ENCODE measurements at places on chromosomes 5 and 9.

GRCh38 chr5:68193481-68194036, 22.0 kb upstream of the PIK3R1 start:
- DNase-seq: no peak

GRCh38 chr9:136051453-136051836, 43.6 kb downstream of the NACC2 start:
- DNase-seq: no peak

GRCh38 chr9:105392531-105392930, 55.3 kb upstream of the FSD1L start:
- DNase-seq: no peak

DNA sequence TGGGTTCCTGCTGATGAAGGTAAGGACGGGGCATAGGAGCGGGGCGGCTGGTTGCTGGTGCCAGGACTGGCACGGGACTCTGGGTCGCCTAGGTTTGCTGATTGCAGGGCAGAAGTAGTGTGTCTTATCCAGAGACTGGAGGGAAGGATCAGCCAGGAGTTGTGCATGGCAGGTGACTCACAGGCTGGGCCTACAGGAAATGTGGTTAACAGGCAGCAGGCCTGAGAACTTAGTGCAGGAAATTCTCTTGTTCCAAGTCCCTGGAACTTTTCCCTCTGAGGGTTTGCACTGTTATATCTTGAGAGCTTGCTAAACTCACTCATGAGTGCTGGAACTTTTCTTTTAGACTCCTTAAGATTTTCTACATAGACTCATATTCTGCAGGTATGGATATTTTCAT, 95.1 kb downstream of the ANXA2R start:
- peak; percentile 72 for DNase-seq

GRCh38 chr9:88462191-88462590, 72.8 kb upstream of the NXNL2 start:
- peak; percentile 15 for DNase-seq

GRCh38 chr9:71796100-71796767, 27.9 kb upstream of the CEMIP2 start:
- no peak for DNase-seq

DNA sequence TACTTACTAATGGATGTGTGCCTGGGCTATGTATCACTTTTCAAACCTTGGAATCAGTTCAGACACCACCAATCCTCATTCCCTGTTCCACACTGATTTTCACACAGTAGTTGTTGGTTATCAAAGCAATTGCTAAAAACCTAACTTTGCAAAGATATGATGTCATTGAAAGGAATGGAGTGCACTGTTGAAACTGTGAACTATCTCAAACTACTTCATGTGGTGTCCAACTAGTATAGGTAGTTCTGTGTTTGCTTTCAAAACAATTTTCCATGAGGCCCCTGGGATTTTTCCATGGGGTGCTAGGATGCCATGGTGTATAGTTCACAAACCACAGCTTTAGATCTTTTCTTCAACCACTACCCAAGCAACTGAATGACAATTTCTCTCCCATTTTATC, 17.8 kb downstream of the INIP start:
- no peak for DNase-seq

GRCh38 chr9:124969401-124969800, 28.5 kb upstream of the GOLGA1 start:
- no peak for DNase-seq

- DNase-seq: no peak
Observed at GRCh38 chr5:110321117-110321516, 405.4 kb downstream of the TMEM232 start.

DNA sequence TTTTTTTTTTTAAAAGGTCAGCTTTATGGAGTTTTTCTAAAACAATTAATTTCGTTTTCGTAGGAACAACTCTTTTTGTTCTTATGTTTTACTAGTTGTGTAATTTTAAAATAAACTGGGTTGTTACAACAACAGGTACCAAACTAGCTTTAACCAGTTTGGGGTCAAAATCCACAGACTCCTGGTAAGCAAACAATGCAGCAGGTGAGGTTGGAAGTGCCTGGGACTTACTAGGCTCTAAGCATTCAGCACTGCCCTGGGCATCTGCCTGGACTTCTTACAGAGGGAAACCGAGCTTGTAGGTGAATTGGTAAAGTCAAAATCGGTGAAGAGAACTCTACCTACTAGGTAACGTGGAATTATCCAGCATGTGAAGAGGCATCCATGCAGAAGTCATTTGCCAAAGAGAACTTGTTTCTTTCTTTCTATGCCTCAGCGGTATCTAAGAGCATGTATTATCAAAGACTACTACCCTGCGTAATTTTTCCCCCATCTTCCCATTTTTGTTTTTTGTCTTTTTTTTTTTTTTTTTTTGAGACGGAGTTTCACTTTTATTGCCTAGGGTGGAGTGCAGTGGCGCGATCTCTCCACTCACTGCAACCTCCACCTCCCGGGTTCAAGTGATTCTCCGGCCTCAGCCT, 145.4 kb downstream of the KCTD16 start:
- no peak for DNase-seq

GRCh38 chr5:68957591-68957990, 136.2 kb upstream of the SLC30A5 start:
- no peak for DNase-seq

- no peak for DNase-seq
Observed at GRCh38 chr5:170701334-170701733, 82.2 kb upstream of the GABRP start.

DNA sequence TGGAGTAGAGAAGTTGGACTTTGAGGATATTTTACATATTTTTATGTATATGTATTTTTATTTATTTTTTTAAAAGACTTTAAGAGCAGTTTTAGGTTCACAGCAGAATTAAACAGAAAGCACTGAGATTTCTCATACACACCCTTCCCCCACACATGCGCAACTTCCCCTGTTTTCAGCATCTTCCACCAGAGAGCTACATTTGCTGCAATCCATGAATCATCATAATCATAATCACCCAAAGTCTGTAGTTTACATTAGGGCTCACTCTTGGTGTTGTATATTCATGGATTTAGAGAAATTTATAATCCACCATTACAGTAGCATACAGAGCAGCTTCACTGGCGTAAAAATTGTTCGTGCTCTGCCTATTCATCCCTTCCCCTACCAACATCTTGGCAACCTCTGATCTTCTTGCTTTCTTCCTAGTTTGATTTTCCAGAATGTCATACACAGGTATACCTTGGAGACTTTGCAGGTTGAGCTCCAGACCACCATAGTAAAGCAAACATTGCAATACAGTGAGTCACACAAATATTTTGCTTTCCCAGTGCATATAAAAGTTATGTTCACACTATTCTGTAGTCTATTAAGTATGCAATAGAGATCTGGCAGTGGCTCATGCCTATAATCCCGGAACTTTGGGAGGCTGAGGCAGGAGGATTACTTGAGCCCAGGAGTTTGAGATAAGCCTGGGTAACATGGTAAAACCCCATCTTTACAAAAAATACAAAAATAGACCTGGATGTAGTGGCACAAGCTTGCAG, 9.6 kb upstream of the CCDC171 start:
- DNase-seq: peak; percentile 30

- DNase-seq: no peak
Observed at GRCh38 chr5:12385095-12385494, 480.8 kb upstream of the CTNND2 start.

DNA sequence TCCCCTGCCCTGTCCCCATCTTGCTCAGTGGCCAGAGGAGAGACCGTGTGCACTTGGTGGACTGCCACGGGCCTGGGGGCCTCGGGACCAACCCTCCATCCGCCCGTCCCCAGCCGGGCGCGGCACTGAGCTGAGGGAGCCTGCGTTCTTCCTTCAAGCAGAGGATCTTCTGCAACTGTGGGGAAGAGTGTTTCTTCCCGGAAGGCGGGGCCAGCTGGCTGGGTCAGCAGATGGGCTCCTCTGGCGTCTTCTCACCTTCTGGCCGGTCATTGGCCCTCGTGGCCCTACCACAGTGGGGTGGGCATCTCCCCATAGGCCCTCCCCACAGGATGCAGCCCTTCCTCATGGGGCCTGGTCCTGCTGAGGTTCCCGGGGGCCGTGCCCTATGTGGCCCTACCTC, 17.4 kb downstream of the RXRA start:
- DNase-seq: no peak

GRCh38 chr9:87662808-87663528, 63.0 kb upstream of the CTSL start:
- peak; percentile 84 for DNase-seq

DNA sequence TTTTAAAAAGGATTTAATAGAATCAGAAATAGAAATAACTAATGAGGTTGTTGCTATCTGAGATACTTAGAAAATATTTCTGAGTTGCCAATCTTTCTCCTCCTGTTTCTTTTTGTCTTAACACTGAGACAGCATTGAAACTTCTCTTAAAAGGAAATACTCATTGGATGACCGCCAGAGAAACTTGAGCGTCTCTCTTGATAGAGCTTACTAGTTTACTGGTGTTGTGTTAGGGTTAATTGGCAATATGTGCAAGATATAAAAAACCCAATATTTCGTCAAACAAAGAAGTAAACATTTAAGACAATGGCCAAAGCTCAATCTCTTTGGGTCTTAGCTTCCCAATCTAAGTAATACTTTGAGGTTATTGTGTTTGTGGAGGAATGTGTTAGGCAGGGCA, 176.4 kb upstream of the CHD1 start:
- DNase-seq: no peak

GRCh38 chr5:98795243-98795642, 21.8 kb downstream of the RGMB start:
- DNase-seq: no peak

- peak; percentile 36 for DNase-seq
Observed at GRCh38 chr5:170623576-170624181, 119.9 kb downstream of the KCNIP1 start.

GRCh38 chr5:111784491-111785181, 27.6 kb upstream of the NREP start:
- DNase-seq: no peak

DNA sequence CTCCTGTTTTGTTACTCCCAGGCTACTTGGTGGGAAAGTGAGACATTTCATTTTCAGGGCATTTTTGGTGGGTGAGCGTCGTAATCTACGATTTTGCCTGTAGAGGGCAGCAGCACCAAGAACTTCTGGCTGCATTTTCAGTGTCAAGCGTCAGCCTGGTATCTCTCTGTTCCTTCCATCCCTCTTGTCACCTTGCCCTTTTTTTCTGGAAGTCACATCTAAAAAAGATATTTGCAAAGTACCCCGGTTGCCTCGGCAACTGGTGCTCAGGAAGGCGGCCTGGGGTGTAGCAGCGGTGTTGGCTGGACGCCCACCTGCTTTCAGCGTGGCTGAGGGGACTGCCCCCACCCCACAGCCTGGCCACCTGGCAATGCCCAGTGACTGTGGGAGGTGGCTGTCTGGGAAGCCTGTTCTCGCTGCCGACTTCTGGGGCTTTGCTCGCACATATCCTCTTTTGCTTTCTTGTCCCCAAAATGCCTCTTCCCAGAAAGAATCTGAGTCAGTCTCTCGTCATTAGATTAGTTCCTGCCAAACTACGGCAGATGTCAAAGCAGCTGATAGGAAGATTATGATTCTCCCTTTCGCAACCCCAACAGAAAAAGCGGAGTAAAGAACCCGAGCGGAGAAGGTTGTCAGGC, 84.5 kb downstream of the ACER2 start:
- DNase-seq: peak; percentile 43

DNA sequence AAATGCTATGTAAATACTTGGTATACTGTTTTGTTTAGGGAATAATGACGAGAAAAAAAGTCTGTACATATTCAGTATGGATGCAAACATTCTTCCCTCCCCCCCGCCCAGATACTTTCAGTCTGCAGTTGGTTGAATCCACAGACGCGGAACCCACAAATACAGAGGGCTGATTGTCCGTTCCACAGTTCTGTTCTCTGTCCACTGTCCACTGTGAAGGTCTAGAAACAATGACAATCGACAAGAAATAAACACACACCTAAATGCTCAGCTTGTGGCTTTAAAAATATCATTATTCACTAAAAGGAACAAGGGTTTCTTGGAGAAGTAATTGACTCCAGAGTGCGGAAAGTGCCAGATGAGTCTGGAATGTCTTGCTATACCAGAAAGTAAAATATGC, 109.1 kb downstream of the TMEM161B start:
- DNase-seq: no peak

- DNase-seq: no peak
Observed at GRCh38 chr9:71752352-71752751, 16.0 kb downstream of the CEMIP2 start.

DNA sequence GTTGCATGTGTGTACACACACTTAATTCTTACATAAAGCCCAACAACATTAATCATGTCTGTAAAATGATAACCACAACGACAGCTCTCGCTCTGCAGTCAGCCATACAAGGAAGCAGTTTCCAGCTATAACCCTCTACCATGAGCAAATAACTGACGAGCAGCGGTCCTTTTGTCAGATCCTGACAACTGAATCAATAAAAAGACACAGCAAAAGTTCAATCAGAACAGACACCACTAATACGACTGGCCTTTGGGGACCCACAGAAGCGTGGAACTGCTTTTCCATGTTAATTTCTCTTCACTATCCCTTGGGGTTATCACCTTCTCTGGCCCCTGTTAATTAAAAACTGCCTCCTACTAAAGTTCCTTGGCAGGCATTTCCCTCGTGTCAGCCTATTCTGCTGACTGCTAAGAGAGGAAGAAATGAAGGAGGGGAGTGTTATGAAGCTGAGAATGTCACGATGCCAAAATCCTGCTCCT, 722.8 kb upstream of the GRAMD2B start:
- DNase-seq: peak; percentile 79

DNA sequence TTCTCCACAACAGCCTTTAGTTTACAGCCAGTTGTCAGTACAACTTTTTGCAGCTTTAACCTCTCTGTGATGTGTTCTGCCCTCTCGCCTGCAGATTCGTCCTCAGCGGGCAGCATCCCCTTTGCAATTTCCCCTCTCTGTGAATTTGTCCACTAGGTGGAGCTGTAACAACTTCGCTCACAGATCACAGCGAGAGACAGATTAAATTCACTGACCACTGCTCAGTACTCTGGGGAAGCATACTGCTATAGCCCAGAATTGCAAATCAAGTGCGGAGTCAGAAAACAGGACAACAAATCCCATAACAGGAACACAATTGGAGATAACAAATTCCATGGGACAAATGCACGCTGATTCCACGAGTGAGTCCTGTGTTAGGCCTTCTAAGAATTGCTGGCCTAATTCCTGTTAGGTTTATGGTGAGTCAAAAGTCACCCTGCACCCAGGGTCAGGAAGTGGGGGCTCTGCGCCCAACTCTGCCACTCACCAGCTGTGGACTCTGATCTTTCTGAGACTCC, 2124.9 kb downstream of the MAT2B start:
- peak; percentile 53 for DNase-seq

DNA sequence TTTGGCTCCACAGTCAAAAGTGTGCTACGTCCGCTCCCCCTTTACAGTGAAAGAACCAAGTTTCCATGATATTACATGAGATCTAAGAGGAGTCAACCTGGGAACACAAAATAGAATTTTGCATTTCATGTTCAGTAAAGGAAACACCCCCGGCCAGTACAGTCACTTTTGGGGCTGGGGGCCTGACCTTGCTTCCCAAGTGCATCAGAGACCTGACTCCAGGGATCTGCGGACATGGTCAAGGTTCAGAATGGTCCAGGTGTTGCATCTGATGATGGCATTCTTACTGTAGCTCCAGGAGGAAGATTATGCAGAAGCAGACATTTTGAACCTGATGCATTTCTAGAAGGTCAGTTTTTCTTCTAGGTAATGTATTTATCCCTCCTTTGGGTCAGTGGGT, 39.8 kb downstream of the AK8 start:
- DNase-seq: no peak
